Renal cortex interstitium (tissue), 15 donors: ENCODE measurements at places on chromosomes 12 and 14. TPM values are rescaled to one million over a fixed set of nuclear protein-coding genes. Genes with fewer than 3 reads are reported as not detected.

Gene TAS2R13
- polyA plus RNA-seq = not detected

Gene IL23A
- 1.2 TPM for polyA plus RNA-seq

DNA sequence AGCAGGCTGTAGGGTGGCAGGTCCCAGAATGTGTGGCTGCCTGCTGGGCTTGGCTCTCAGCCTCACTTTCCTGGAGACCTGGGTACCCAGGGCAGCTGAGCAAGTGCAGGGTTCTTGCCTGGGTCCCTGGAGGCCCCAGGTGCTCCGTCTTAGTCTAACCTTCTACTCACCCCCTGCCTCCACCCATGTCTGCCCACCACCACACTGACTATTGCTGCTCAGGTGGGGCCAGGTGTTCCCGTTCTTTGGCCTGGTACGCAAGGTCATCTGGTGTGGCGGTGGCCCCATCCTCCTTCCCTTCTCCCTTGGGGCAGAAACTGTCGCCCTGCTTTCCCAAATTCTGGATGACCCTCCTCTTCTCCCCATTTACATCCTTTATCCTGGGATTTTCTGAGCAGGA is 319.9 kb downstream of the TMEM121 start:
- no peak for DNase-seq

DNA sequence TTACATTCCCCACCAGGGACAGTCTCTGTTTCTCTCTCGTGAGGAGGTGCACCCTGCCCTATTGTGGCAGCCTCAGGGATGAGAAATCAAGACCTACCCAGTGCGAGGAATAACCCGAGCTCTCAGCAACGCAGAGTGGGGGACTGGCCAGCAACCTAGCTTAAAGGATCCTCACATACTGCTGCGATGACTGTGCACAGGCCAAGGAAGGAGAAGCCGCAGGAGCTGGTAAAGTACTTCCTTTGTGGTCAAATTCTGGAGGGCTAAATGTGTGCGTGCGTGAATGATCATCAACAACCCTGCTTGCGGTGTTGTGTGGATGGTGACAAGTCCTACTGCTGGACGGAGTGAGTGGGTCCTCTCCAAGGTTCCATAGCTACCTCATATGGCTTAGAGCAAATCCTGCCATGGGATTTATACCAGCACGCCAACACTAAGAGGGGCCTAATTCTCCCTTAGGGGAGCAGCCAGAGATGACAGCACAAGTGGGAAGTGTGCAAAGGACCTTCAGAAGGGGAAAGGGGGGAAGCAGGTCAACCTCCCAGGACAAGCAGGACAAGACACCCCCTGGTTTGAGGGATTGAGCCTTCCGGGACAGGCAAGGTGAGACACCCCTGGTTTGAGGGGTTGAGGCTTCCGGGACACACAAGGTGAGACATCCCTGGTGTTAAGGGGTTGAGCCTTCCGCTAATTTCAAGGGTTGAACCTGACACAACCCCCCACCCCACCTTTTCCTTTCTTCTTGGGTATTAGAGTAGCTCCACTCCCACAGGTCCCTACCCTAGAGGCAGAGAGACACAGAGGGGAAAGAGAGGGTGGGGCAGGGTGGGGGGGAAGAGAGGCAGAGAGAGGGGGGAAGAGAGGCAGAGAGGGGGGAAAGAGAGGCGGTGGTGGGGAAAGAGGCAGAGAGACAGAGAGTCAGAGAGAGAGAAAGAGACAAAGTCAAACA is 58.8 kb upstream of the AP4S1 start:
- DNase-seq = no peak

GRCh38 chr14:72714871-72715214 is 179.1 kb downstream of the DPF3 start:
- no peak for DNase-seq

GRCh38 chr14:54556535-54556934 is 10.4 kb upstream of the SAMD4A start:
- DNase-seq = no peak

GRCh38 chr12:66288121-66288520 is 14.2 kb upstream of the HELB start:
- DNase-seq = no peak

- no peak for DNase-seq
Observed at GRCh38 chr12:31317471-31318395, 8.2 kb downstream of the SINHCAF start.

GRCh38 chr12:96710127-96710745 is 196.8 kb upstream of the NEDD1 start:
- DNase-seq = no peak
